ENCODE measurements at places on chromosomes 13 and 19. TPM values are rescaled to one million over a fixed set of nuclear protein-coding genes. Genes with fewer than 3 reads are reported as not detected.

The SHANK1 gene
- total RNA-seq = not detected

The UBL3 gene
- total RNA-seq = 9.5 TPM

DNA sequence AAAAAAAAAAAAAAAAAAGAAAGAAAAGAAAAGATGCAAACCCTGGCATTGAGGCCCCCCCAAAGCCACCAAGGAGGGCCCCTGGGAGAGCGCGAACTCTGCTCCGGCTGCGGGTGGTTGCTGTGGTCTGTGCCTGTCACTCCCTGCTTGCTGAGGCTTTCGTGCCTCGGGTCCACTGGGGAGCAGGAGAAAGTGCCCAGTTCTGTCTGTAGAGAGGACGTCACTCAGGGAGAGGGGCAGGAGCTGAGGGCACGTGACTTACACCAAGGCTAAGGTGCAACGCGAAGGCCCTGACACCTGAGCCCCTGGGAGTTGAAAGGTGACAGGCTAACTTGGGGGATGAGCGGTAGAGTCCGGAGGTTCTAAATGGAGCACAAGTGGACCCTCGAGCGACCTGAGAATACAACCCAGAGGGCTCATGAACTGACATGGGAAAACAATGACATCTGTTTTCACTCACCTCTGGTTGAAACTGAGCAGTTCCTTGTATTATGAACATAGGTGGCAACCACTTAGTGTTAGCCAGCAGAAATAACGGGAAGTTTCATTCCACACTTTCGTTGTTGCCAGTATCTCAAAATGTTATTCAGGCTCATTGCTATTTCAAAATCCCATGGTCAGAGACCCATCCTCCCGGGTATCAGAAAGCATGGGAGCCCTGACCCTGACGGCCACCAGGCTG lies 69.2 kb upstream of the TM9SF2 start:
- H3K27ac ChIP-seq = peak overlapping the region; percentile 94
- DNase-seq = no peak
- no peaks in the 10 kb centered on the region for H3K27me3 ChIP-seq
- H3K4me3 ChIP-seq = peak overlapping the region; percentile 65
- peaks cover 69% of the 10 kb centered on the region for H3K4me1 ChIP-seq
- no peaks in the 10 kb centered on the region for H3K36me3 ChIP-seq

The IFNL1 gene
- total RNA-seq = not detected

DNA sequence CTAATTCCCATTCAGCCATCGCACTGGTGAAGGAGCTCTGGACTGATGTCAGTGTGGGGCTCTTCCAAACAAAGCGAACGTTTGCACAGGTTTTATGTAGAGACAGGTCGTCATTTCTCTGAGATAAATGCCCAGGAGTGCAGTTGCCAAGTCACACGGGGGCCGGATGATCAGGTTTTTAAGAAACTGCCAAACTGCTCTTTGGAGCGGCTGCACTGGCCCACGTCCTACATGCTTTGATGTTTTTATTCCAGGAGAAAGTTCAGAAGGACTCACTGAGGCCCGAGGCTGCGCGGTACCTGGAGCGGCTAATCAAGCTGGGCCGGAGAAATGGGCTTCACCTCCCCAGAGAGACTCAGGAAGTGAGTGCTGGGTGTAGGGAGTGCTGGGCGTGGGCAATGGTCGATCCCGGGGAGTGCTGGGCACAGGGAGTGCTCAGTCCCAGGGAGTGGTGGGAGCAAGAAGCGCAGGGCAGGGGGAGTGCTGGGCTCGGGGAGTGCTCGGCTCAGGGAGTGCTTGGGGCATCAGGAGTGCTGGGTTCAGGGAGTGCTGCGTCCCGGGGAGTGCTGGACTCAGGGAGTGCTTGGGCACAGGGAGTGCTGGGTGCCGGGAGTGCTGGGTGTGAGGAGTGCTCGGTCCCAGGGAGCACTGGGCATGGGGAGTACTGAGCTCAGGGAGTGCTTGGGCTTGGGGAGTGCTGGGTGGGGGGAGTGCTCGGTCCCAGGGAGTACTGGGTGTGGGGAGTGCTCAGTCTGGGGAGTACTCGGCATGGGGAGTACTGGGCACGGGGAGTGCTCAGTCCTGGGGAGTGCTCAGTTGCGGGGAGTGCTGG lies 10.7 kb downstream of the THOP1 start:
- no peaks in the 10 kb centered on the region for H3K27me3 ChIP-seq
- no peak for DNase-seq
- no peak overlapping the region for H3K4me3 ChIP-seq
- peak overlapping the region; percentile 12 for H3K27ac ChIP-seq

GRCh38 chr13:73681015-73681414 lies 453.2 kb downstream of the KLF12 start:
- H3K27me3 ChIP-seq = no peaks in the 10 kb centered on the region
- DNase-seq = no peak
- H3K36me3 ChIP-seq = peaks cover 5% of the 10 kb centered on the region

GRCh38 chr13:23861310-23861709 lies 27.9 kb downstream of the MIPEP start:
- no peaks in the 10 kb centered on the region for H3K36me3 ChIP-seq
- no peak overlapping the region for H3K4me3 ChIP-seq
- DNase-seq = no peak
- peaks cover 4% of the 10 kb centered on the region for H3K4me1 ChIP-seq
- H3K27me3 ChIP-seq = no peaks in the 10 kb centered on the region

Data from activated CD4-positive, alpha-beta T cell treated with anti-CD3 and anti-CD28 coated beads, Interleukin-2, amount 10 ng/mL, durations not matched to agents 24 days and 14 days (primary cell).